ENCODE measurements at places on chromosomes 1 and 21.
A peak's percentile ranks its signal among the peaks of the same experiment; 100 is the strongest.

DNA sequence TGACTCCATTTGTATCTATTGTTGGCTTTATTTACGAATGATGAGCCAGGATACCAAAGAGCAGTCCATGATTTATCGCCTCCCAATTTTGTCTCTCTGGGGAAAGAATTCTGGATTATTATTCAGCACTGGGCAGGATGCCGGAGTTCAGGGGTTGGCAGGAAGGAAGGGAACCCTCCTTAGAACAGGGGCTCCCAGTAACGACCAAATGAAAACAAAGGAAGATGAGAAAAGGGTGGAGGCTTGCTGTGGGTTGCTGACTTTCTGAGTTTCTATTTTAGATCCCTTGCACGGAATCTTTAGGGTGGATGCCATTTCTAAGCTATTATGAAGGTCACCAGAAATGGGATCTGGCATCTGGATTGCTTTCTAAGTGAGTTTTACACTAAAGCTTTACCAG lies 231.2 kb upstream of the LYPLAL1 start:
- ATAC-seq: no peak

DNA sequence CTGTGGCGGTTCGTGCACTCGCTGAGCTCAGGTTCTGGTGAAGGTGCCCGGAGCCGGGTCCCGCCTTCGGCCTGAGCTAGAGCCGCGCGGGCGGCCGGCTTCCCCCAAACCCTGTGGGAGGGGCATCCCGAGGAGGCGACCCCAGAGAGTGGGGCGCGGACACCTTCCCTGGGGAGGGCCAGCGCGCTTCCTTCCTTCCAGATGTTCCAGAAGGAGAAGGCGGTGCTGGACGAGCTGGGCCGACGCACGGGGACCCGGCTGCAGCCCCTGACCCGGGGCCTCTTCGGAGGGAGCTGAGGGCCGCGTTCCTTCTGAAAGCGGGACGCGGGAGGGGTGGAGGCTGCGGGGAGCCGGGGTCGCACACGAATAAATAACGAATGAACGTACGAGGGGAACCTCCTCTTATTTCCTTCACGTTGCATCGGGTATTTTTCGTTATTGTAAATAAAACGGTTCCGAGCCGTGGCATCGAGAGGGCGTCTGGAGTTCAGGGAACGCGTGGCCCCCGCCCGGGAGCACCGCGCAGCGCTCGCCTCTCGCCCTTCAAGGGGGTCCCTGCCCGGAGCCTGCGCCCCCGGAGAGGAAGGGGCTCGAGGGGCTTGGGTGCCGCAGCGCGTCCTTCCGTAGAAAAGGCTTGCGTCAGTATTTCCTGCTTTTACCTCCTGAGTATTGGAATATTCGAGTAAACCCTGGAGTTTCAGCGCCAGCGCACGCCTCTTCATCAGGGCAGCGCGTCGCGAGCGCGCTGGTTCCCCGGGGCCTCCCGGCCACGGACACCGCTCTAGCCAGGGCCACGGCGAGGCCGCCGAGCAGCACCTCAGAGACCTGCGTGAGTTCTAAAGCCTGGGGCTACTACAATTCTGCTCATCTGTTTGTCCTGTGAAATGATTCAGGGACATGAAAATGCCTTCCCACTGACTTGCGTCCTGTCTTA lies 11.5 kb downstream of the YBEY start:
- no peak for ATAC-seq

DNA sequence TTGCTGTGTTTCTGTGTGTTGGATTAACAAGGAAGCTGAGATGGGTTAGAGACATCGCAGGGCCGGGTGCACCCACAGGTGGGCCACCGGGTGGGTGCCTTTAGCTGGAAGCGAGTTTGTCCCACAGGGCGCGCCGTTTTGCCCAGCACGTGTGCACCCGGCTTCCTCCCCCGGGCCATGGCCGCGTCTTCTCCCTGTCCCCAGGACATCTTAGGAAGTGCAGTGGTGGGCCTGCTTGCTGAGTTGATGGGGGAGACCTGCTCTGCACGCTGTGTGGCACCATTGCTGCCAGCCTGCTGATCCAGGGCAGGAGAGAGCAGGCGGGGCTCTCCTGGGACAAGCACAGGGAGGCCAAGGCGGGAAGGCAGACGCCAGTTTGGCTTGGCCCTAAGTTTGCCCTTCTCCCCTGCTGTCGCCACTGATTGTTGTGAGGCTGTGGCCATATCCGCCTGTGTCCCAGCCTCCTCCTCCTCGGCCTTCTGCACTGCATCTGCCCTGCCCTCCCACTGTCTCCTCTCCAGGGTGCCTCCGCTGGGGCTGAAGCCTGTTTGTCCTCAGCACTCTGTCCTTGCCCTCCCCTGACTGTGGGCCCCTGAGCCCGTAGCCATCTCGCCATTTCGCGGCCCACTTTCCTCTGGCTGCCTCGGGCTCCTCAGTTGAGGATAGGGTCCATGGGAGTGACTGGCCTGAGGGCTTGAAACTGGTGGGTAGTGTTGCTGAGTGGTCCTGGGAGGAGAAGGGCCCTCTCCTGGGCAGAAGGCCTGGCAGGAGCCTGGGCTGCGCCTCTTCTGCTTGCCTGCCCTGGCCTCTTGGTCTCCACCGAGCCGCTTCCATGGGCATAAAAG lies 47.6 kb downstream of the PKNOX1 start:
- no peak for ATAC-seq

- no peak for ATAC-seq
These were observed 53.8 kb upstream of the ZSWIM5 start for GRCh38 chr1:45260244-45260643.

- no peak for ATAC-seq
These were observed 2.9 kb upstream of the CLSTN1 start for GRCh38 chr1:9826616-9827015.

DNA sequence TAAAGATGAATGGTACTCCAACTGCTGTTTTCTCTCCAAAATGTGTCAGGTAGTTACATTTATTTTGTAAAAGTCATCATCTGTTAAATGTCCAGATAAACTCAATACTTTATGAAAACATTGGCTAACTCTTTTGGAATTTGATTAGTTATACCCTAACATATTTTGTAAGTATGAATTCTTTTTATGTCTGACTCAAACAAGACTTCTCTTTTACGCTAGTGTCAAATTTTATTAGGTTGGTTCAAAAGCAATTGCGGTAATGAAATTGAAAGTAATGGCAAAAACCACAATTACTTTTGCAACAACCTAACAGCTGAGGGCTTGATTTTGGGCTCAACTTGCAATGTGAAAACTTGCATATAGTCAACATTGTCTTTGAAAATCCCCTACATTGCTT lies 41.0 kb upstream of the USP25 start:
- ATAC-seq: no peak

DNA sequence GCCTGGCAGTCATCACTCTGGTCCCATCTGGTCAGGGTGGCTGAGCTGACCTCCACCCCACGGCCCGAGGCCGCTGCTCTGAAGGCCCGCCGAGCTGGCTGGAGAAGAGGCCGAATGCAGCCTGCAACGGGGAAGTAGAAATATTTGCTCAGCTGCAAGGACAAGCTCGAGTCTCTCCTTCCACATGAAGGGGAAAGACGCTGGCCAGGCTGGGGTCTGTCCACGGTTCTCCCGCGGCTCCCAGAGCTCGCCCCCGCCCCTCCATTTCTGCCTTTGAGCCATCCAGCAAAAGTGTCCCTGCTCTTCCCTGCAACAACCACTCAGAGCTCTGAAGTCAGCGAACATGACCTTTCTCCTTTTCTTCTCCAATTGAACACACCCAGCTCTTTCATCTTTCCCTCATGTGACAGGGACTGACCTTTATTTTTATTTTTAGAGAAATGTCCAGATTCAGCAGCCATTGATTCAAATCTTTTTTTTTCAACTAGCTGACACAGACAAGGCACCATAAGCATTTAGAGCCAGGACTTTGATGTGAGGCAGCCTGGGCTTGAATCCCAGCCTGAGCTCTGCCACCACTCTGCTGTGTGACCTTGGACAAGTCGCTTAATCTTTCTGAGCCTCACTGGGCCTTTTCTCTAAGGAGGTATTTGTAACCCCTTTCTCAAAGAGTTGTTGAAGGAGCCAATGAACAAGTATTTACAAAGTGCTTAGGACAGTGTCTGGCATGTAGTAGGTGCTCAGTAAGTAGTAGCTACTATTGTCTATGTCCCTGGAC lies 149.3 kb upstream of the WNT4 start:
- no peak for ATAC-seq

GRCh38 chr1:34929497-34929852 lies at the start of gene DLGAP3:
DLGAP3 (minus strand) TSS chr1:34929650; CDS start chr1:34905383, 24,267 bp downstream.
- peak; percentile 13 for ATAC-seq

- no peak for ATAC-seq
These were observed 11.8 kb downstream of the DRAM2 start for GRCh38 chr1:111127923-111128643.

DNA sequence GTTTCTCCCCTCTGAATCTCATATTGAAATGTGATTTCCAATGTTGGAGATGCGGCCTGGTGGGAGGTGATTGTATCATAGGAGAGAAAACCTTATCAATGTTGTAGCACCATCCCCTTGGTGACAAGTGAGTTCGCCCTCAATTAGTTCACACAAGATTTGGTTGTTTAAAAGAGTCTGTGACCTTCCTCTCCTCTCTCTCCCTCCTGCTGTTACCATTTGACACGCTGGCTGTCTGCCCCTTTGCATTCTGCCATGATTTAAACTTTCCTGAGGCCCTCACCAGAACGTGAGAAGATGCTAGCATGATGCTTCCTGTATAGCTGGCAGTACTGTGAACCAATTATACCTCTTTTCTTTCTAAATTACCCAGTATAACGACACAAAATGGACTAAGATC lies 730.9 kb upstream of the PRMT6 start:
- no peak for ATAC-seq

DNA sequence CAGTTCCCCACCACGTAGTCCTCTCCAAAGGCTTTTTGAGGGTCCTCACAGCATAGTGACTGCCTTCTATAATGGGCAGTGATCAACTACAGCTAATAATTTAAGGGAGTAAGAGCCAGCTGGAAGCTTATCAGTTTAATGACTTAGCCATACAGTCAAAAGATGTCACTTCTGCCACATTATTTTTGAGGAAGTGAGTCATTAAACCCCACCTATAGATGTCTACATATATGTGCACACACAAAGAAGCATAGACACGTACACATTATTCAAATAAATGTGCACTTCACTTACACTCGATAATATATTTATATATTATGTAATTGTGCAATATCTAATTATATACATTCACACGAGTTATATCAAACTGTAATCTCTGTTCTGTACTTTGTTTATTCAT lies 1704.7 kb downstream of the KCNT2 start:
- no peak for ATAC-seq

GRCh38 chr1:187451238-187451637 lies 622.5 kb downstream of the PLA2G4A start:
- no peak for ATAC-seq

- ATAC-seq: no peak
These were observed 27.1 kb upstream of the LRRC38 start for GRCh38 chr1:13540866-13541265.

GRCh38 chr1:9004700-9005394 lies 21.4 kb downstream of the SLC2A7 start:
- peak; percentile 96 for ATAC-seq

- no peak for ATAC-seq
These were observed 1.4 kb upstream of the VANGL1 start for GRCh38 chr1:115640384-115640783.

DNA sequence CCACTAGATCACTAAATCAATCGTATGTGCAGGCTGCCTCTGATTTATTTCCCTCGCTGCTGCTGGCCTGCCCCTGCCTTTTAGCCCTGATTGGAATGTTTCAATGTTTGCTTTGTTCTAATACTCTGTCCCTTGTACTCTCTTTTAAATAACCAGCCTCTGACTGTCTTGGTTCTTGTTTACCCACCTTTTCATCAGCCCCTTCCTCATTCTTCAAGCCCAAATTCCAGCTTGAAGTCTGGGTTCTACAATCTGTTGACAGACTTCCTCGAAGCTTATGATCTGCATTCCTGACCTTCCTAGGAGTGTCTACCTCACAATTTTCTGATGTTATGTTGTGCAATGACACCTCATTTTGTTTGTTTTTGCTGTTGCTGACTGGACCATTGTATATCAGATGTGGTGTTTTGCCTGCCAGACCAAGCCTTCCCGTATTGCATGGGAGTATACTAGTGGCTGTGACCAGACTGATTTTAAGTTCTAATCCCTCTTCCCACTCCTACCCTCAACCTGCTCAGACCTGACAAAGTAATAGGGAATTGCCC lies 46.6 kb upstream of the APOBEC4 start:
- ATAC-seq: no peak

DNA sequence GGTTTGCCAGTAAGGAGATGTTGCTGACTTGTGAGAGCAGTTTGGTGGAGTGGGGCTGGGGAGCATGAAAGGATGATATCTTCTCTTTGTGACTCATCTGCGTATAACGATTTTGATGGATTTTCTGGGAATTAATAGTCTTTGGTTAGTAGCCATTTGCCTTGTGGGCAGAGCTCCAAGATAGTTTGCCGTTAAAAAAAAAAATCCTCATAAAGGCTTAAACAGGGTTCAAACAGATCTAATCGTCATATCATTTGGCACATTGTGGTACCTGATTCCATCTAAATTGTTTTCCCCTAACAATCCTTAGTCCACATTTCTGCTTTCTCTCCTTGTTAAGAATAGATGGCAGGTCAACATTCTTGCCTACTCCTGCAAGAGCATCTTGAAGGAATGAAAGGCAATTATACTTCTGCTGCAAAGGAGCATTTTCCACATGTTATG lies 168.0 kb downstream of the PPP1R12B start:
- peak; percentile 88 for ATAC-seq

DNA sequence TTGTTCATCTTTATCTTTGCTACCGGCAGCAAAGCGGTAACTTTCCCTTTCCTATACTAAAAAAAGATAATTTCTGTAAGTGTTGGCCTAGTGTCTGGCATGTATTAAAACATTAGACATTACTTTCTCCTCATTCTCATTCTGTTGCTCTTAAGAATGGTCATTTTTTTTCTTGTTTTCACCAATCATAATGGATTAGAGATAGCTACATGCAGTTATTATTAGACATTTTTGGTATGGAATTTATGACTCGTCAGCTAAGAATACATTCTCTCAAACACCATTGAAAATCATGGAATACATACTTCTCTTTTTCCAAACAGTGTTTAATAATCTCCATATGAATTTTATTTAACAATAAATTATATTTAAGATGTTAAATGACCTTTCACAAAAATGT lies 1154.6 kb downstream of the BRINP3 start:
- peak; percentile 92 for ATAC-seq

GRCh38 chr1:244231572-244232315 lies 180.7 kb downstream of the ZBTB18 start:
- ATAC-seq: peak; percentile 70

DNA sequence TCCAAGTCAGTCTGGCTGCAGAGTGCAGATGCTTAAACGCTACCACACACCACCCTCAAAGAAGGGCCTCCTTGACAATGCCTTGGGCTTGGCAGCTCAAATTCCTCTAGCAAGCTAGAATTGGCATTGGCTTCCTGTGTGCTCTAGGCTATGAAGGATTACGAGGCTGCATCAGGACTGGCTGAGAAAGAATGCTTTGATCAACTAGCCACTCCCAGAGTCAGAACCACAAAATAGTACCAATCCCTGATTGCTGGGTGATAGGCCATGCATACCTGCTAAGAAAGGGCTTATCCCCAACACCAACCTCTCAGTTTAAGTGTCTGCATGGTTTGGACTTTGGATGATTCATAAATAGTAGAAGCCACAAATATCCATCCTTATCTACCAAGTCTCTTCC lies 504.9 kb downstream of the OMA1 start:
- ATAC-seq: peak; percentile 30

GRCh38 chr21:44742418-44743153 lies 31.2 kb upstream of the TSPEAR start:
- no peak for ATAC-seq
